ENCODE measurements at places on chromosomes 5 and 9.

DNA sequence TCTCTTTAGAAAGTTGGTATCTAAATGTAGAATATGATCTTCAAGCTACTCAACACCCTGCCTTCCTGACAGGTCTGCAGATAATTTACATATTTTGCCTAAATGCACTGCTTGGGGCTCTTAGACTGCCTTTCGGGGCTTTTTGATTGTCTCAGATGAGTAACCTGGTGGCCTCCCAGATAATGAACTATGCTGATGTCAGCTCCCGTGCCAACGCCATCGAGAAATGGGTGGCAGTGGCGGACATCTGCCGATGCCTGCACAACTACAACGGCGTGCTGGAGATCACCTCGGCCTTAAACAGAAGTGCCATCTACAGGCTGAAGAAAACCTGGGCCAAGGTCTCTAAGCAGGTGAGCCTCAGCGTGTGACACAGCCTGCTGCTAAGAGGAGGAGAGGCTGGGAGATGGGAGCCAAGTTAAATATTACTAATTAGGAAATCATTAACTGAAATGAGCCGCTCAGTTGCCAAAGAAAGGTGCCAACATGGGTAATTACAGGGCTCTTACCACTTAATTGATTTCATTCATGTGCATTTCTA lies 20.8 kb upstream of the CKMT2 start:
- DNase-seq: no peak

DNA sequence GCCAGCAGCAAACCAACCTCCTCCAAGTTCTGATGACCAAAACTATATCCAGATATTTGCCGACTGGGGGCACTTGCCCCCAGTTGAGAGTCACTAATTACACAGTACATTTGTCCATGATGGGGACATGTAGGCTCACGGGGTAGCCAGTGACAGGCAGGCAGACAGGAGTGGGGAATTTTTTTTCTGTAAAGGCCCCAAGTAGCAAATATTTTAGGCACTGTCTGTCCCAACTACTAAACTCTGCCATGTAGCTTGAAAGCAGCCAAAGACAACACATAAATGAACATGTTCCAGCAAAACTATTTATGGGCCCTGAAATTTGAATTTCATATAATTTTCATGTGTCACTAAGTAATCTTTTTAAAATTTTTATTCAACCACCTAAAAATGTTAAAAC lies 80.7 kb downstream of the GRIA1 start:
- no peak for DNase-seq

DNA sequence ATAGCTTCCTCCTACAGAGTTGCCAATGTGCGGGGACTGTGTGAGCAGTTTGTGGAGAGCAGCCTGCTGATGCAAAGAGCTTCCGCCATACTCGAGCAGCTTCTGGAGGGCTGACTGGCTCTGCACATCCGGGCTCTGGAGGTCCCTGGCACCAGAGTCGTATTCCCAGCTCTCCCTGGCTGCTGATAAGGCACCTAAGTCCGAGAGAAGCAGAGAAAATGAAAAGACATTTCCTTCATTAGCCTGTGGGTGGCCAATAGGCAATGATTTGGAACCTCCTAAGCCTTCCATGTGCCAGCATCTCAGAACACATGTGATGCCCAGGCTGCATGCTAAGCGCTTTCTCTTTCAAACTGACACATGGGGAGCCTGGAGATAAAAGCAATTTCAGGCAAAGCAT lies 94.3 kb downstream of the TSSK1B start:
- DNase-seq: no peak

- DNase-seq: peak; percentile 84
Measured at GRCh38 chr9:114616684-114617520, 5.8 kb downstream of the TMEM268 start.
